ENCODE measurements at places on chromosomes 11 and 22.

DNA sequence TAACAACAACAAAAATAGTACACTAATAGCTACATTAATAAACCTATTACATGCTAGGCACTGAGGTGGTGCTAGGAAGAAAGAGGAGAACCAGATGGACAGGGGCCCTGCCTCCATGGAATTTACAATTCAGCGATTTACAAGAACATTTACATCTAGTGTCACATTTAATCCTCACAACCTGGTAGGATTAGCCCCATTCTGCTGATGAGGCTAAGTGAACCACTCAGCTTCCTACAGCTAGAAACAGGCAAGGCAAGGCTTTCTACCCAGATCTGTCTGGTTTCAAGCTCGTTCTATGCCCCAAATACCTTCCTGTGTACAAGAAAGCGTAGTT lies 368.4 kb downstream of the BUD13 start:
- DNase-seq = no peak

GRCh38 chr11:69822676-69823494 lies 3.7 kb upstream of the FGF3 start:
- no peak for DNase-seq

DNA sequence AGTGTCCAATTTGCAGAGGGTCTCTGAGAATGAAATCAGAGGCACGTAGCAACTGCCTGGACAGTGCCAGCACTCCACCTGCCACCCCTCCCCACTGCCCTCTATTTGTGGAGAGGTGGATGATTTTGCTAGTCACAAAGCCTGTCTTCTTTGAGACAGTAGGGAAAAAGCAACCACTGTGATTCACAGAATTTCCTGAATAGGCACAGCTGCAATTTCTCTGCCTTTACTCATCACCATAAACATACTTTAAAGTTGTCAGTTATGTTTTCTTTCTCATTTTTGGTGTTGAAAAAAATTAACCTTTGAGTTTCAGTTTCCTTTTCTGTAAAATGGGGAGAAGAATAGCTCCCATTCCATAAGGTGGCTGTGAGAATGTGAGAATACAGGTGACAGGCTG lies 134.3 kb downstream of the TEAD1 start:
- DNase-seq = no peak

DNA sequence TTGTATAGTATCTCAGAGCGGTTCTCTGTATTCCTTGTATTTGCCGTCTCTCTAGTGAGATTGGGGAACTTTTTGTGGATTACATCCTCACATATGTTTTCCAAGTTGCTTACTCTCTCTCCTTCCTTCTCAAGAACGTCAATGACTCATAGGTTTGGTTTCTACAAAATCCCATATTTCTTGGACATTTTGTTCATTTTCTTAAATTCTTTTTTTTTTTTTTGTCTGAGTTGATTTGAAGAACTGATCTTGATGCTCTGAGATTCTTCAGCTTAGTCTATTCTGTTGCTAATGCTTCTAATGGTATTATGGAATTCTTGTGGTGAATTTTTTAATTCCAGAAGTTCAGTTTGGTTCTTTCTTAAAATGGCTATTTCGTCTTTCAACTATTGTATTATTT lies 28.4 kb upstream of the SLN start:
- no peak for DNase-seq

GRCh38 chr22:39097098-39098020 lies at the start of gene APOBEC3H:
Gene APOBEC3H, plus strand, starts transcription at chr22:39097244. Its CDS starts 3,035 bp downstream, at chr22:39100279.
- DNase-seq = peak; percentile 43

- DNase-seq = no peak
Measured at GRCh38 chr11:103803062-103803461, 233.4 kb upstream of the DDI1 start.

DNA sequence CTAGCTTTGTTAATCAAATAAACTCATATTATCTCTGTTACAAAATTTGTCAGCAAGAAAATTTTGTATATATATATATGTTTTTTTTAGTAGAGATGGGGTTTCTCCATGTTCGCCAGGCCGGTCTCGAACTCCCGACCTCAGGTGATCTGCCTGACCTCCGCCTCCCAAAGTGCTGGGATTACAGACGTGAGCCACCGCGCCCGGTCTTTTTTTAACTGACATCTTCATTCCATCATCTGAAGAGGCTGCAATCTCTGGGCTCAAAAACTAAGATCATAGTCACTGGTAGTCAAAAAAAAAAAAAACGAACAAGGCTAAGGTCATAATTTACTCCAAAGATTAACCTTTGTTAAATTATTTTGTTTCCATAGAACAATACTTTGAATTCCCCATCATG lies 5.3 kb upstream of the KLHDC7B start:
- no peak for DNase-seq

- DNase-seq = no peak
Measured at GRCh38 chr11:45850446-45850845, 3.2 kb downstream of the CRY2 start.

GRCh38 chr11:75140269-75141138 lies 10.4 kb upstream of the SLCO2B1 start:
- DNase-seq = peak; percentile 62

GRCh38 chr11:33532720-33533385 lies 167.8 kb downstream of the C11orf91 start:
- no peak for DNase-seq

DNA sequence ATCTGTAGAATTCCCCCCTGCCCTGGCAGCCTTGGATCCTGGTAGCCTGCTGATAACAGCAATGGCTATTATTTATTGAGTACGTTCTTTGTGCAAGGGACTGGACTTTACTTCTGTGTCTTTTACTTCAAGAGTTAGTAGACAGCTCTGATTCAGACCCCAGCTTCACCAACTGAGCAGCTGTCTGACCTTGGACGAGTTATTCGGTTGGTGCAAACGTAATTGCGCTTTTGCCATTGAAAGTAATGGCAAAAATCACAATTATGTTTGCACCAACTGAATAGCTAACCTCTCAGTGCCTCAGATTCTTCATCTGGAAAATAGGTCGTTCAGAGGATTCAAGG lies 108.9 kb downstream of the TIMP3 start:
- DNase-seq = no peak

- peak; percentile 74 for DNase-seq
Measured at GRCh38 chr11:4181782-4182721, 87.5 kb downstream of the RRM1 start.

- DNase-seq = no peak
Measured at GRCh38 chr11:9660886-9661285, 3.0 kb upstream of the SWAP70 start.

DNA sequence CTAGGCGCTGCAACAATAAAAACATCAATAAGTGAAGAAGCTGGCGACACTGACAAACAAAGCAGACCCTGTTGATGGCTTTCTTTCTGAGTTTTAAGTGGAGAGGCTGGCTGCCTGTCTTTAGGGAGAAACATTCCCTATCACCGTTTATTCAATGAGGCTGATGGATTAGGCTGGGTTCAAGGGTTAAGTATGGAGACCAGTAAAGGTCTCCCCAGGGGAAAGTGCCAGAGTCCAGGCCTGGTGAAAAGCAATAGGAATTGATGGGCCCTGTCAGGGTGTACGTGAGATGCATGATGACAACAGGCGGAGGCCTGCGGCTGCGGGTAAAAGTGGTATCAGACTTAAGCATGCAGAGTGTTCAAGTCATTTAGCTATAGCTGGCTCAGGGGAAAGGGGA lies 102.6 kb downstream of the ALX4 start:
- no peak for DNase-seq

DNA sequence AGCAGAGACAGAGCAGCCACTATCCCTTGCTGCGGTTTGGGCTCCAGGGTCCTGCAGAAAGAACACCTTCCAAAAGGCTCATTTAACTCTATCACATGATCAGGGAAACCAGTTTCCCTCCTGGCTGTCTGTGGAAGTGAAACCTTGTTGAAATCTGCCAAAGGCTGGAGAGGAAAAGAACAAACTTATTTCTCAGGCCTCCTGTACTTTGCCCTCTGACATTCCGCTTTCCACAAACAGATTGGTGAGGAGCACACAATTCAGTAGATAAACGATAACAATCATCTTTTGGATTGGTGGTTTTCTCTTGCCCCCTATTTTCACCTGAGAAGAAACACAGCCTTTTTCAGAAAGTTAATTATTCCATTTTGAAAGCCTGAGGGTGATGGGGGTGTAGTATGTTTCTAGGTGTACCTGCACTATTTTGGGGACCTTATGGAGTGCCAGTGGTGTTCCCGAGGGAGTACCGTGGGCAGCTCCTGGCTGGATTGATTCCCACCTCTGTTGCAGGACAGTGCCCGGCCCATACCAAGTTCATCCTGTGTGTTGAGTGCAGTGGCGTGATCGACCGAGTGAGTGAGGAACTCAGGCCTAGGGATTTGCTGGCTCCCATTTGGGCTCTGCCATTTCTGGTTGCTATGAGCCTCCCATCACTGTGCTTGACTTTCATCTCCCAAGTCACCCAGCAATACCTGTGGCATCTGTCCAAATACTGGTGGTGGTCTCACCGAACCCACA lies 102.0 kb downstream of the TBC1D22A start:
- no peak for DNase-seq

DNA sequence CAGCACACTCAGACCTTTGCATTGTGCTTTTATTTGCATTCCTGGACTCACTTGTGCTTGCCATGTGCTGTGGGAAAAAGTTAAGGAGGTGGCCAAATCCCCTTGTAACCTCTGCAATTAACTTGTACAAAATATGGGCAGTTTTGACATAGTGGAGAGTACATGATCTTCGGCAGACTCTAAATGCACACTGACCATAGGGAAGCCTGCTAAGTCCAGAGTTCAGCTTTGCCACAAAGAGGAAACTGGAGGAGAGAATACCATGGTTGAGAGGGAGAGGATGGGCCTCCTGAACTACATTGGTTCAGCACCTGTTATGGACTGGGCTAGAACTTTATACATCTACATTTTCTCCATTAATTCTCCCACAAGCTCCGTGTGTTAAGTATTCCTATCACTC lies 37.6 kb upstream of the CEP295 start:
- DNase-seq = no peak

DNA sequence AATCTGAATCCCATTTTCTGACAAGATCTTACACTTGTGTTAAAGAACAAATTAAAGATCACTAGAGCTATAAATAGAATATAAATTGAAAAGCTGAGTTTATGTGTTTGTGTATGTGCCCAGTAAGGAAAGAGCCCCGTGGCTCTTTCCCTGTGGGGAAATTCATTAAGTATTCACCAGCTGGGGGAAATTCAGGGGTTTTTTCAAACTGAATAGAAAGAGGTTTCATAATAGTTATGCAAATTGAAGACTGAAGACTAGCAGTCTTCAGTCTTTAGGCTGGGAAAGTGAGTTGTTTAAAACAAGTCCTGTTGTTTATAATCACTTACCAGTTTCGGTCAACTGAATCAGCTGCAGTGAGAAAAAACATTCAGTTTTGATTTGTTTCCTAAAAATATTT lies 11.3 kb upstream of the MS4A7 start:
- DNase-seq = peak; percentile 47

GRCh38 chr22:46108564-46109473 lies 41.5 kb upstream of the PPARA start:
- DNase-seq = peak; percentile 40

DNA sequence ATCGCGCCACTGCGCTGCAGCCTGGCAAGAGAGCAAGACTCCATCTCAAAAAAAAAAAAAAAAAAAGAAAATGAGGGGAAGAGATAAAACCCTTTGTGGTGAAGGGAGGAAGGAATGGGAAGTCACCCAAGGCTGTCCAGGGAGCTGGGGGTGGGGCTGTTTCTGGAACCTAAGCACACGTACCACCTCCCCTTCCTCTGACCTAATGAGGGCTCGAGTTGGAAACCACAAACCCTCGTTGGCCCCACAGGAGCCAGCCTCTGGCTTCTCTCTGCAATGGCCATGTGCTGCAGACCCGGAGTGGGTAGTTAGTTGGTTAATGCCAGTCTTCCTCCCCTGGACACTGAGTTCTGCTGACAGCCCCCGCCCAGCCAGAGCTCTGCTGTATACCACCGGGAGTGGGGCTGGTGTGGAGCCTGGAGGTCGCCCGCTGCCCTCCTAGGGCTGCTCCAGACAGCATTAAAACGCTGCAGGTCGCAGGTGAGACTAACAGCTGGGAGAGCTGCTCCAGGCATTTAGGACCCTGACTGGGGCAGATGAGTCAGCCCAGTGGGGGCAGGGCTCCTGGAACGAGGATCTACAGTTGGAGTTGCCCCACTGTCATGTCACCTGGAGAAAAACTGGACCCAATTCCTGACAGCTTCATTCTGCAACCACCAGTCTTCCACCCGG lies at the start of gene LGALS12:
Gene LGALS12 (plus strand): TSS at position 228 of the 672 bp plus-strand sequence. CDS start 375 bp downstream, at position 603.
- peak; percentile 100 for DNase-seq

GRCh38 chr22:44427611-44428470 lies 70.2 kb downstream of the RTL6 start:
- DNase-seq = no peak

DNA sequence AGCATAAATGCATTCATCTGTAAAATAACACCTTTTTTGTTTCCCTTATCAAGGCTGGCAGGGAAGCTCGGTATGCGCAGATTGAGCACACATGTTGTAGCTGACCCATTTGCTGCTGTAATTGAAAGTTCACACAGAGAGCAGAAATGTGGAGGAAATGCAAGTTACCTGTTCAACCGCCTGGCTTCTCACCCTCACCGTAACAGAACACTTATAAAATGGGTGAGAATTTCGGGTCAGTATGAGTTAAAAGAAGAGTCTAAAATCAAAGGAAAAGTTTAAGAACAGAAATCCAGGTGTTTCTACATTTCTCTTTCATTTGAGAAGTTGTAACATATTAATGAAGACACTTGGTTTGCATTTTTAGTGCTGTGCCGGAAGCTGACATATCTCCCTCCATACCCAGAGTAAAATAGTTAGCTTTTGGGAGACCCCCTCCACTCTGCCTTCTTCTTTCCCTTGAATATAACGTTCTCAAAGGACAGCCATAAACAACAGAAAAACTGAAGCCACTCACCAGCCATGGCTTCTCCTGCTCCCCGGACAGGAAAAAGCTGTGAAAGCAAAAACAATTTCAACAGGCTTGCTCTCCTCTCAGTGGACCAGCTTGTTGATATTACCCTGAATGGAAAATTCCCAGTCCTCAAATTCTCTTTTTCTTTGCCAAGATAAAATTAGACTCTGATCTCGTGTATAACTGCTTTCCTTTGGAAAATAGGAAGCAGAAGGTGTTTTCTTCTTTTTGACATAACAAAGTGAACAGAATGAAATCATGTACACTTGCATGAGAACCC lies at the start of gene CASP12:
Gene CASP12 (minus strand): TSS at position 570 of the 794 bp plus-strand sequence.
- DNase-seq = no peak

GRCh38 chr11:77512092-77512491 lies 38.2 kb upstream of the PAK1 start:
- DNase-seq = peak; percentile 96

DNA sequence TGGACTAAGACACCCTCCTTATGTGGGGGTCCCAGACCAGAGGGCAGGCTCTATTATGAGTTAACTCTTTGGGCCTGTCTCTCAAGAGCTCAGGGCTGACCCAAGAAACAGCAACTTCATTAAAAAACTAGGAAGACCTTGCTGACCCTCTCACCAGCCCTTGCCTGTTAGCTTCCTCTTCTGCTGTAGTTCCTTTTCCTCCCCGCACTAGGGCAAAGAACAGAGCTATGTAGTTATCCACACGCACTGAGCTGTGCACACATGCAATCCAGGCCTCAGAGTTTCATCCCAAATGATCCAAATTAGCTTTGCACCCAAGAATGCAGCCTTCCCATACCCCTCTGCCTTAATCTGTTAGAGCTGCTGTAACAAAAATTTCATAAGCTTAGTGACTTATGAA lies 539.6 kb upstream of the CADM1 start:
- DNase-seq = no peak
